ENCODE measurements at places on chromosomes 3 and 15.

DNA sequence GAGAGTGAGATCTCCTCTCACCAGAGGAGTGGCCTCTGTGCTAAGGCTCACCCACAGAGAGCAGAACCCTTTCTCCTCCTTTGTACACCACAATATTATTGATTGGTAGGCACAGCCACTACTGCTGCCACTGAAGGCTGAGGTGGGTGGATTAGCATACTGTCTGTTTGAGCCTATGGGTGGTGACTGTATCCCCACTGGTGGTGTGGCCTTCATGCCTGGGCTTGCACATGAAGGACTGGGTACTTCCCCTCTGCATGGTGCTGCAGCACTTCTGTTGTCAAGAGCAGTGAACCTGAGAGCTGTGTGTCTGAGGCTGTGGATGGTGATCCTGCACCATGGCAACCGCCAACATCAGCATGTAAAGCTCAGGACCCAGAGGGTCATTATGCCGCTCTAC is 35.7 kb upstream of the NECTIN3 start:
- DNase-seq = no peak

- no peak for DNase-seq
These were observed 58.9 kb downstream of the LRRFIP2 start for GRCh38 chr3:37115446-37115845.

DNA sequence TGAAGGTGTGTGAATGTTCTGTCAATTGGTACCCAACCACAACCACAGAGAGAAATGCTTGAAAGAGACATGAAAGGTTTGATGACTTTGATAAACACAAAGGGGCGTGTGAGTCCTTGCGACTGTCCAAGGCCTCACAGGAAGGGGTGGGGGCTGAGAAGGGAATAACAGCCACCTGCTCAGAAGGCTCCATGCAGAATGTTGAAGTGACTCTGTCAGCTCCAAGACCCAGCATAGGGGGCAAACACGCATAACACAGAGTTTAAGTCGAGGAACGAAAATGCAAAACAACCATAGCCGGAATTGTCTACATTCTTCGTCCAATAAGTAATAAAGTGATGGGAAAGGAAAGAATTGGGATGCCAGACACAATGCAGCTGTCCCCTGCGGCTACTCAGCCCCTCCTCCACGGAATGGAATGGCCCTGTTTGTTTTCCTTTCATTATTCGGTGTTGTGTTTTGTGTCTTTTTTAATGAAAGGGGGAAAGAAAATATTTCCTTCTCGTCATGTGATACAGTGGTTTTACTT is 19.9 kb downstream of the TMEM212 start:
- no peak for DNase-seq

- no peak for DNase-seq
These were observed 57.5 kb upstream of the HACD2 start for GRCh38 chr3:123642182-123642956.

GRCh38 chr15:98035577-98036010 is 75.1 kb downstream of the ARRDC4 start:
- DNase-seq = no peak

GRCh38 chr3:159560214-159560979 is 428.2 kb upstream of the IL12A start:
- DNase-seq = no peak

GRCh38 chr3:127103080-127103479 is 89.9 kb upstream of the PRR23E start:
- no peak for DNase-seq

DNA sequence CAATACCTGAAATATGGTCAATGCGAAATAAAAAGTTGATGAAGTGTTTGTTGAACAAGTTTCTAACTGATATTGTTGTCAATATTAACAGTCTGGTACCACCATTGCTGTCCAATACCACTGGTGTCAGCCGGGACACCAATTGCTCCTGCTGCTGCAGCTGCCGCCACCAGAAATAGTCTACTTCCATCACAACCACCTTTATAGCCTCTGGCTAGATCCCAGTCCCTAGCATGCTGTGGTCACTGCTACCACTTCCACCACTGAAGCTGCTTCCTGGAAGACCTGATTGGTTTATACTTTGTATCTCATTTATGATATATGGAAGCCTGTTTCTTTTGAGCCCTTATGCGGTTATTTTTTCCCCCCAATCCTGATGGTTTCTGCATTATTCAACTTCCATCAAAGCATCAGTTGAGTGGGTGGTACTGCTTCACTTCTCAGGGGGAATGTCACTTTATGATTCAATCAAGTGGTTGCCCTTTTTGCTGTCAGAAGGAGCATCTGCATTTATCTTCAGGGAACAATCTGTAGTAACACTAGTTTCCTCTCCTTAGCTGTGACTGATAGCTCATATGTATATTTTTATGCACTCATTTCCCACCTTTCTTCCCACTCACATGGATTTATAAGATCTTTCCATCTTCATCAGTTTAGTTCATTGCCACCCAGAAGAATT is 11.7 kb downstream of the LNP1 start:
- no peak for DNase-seq

GRCh38 chr15:91670108-91670507 is 183.4 kb upstream of the SLCO3A1 start:
- DNase-seq = no peak

DNA sequence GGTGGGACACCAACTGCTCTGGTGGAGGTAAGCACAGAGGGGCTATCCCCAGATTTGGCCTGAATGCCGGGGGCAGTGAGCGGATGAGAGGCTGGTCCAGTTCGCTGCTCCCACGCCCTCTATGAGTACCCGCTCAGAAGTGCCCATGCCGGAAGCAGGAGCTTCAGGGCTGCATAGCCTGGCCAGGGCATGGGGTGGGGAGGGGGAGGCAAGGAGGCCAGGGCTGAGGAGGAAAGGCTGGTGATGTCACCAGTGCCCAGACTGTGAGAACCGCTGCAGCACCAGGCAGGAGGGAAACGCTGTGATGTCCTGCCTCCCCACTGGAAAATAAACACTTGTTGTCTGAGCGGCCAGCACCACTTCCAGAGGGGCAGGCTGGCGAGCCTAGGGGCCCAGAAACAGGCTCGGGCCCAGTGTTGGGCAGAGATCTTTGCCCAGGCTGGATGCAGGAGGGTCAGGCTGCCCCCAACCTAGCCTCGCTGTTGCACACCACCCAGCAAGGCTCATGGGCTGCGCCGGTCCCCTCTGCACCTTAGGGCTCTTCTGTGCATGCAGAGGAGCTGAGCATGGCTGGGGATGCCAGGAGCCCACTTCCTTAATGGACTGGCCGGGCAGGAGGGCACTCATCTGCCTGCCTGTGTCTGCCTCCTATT is 10.9 kb upstream of the DLL4 start:
- DNase-seq = no peak

GRCh38 chr3:133948131-133948810 is 52.6 kb upstream of the RAB6B start:
- no peak for DNase-seq

DNA sequence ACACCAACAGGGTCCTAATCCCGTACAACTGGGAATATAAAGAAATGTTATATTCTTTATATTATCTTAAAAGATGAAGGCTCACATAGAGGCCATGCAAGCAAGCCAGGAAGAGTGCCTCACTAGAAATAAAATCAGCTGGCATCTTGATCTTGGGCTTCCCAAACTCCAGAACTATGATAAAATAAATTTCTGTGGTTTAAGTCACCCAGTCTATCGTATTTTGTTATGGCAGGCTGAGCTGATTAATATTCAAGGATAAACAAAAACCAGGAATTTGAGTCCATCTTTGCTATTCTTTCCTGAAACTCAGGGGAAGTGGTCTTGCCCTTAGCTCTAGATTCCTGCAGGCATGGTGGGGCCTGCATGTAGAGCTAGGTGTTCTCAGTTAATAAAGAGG is 42.7 kb downstream of the ATOSA start:
- DNase-seq = no peak
